ENCODE measurements at places on chromosomes 2 and 18. TPM values are rescaled to one million over a fixed set of nuclear protein-coding genes. Genes with fewer than 3 reads are reported as not detected.

- peak overlapping the region; percentile 96 for H3K4me3 ChIP-seq
- H3K4me1 ChIP-seq = peaks cover 18% of the 10 kb centered on the region
- peaks cover 20% of the 10 kb centered on the region for H3K27me3 ChIP-seq
- DNase-seq = no peak
- no peaks in the 10 kb centered on the region for H3K36me3 ChIP-seq
- peak overlapping the region; percentile 44 for H3K27ac ChIP-seq
These were observed 2.4 kb upstream of the SATB2 start for GRCh38 chr2:199460101-199460671.

DNA sequence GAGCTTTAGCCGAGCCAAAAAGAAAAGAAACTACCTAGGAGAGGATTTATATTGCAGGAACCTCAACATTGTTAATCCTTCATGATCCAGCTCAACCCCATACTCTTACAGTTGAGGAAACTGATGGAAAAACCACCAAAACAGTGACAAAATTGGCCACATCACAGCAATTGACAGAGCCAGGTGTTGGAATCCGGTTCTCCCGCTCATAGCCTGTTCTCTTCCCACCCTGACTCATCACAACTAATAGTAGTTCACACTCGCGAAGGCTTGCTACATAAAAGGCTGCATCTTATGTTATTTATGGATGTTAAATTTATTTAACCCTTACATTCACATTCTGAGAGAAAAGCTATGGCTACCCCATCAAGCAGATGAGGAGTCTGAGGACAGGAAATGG lies 33.7 kb downstream of the SLC9A4 start:
- DNase-seq = no peak
- H3K4me3 ChIP-seq = no peak overlapping the region
- no peak overlapping the region for H3K27ac ChIP-seq
- no peaks in the 10 kb centered on the region for H3K4me1 ChIP-seq
- H3K27me3 ChIP-seq = no peaks in the 10 kb centered on the region
- no peaks in the 10 kb centered on the region for H3K36me3 ChIP-seq

The PLCL1 gene
- 13.6 TPM for total RNA-seq

GRCh38 chr2:158094487-158095092 lies 7.1 kb upstream of the UPP2 start:
- H3K4me1 ChIP-seq = no peaks in the 10 kb centered on the region
- no peak overlapping the region for H3K27ac ChIP-seq
- no peak for DNase-seq
- H3K36me3 ChIP-seq = no peaks in the 10 kb centered on the region

GRCh38 chr2:9231291-9232165 lies 24.9 kb downstream of the ASAP2 start:
- peaks cover 3% of the 10 kb centered on the region for H3K36me3 ChIP-seq
- peak overlapping the region; percentile 61 for H3K4me3 ChIP-seq
- H3K27me3 ChIP-seq = peaks cover 8% of the 10 kb centered on the region

The MGAT5 gene
- 124 TPM for total RNA-seq

The RAB6C gene
- total RNA-seq = 1.4 TPM

DNA sequence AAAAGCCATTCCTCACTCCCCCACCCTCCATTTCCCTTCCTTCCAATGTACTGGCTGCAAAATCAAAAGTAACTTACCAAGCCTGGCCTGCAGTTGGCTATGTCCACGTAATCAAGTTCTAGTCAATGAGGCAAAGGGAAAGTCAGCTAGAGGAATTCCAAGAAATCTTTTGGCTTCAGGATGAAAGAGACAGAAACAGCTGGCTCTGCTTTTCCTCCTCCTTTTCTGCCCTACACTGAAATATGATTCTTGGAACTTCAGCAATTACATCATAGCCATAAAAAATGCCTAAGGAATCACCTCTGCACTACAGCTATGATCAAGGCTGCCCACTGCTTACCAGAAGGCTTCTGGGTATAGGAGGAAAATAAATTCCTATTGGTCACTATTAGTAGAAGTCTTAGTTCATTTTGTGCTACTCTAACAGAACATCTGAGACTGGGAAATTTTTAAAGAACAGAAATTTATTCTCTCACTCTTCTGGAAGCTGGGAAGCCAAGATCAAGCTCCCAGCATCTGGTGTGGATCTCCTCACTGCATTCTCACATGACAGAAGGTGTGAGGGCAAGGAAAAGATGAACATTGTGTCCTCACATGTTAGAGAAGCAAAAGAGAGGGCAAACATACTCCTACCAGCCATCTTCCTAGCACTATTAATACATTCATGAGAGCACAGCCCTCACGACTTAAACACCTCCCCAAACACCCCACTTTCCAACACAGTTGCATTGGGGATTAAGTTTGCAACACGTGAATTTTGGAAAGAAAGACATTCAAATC lies 219.9 kb downstream of the TMX3 start:
- DNase-seq = no peak
- H3K4me3 ChIP-seq = no peak overlapping the region
- no peaks in the 10 kb centered on the region for H3K4me1 ChIP-seq
- no peaks in the 10 kb centered on the region for H3K36me3 ChIP-seq
- no peak overlapping the region for H3K27ac ChIP-seq
- no peaks in the 10 kb centered on the region for H3K27me3 ChIP-seq

The PID1 gene
- not detected for total RNA-seq

The KIF5C gene
- total RNA-seq = 50.6 TPM

DNA sequence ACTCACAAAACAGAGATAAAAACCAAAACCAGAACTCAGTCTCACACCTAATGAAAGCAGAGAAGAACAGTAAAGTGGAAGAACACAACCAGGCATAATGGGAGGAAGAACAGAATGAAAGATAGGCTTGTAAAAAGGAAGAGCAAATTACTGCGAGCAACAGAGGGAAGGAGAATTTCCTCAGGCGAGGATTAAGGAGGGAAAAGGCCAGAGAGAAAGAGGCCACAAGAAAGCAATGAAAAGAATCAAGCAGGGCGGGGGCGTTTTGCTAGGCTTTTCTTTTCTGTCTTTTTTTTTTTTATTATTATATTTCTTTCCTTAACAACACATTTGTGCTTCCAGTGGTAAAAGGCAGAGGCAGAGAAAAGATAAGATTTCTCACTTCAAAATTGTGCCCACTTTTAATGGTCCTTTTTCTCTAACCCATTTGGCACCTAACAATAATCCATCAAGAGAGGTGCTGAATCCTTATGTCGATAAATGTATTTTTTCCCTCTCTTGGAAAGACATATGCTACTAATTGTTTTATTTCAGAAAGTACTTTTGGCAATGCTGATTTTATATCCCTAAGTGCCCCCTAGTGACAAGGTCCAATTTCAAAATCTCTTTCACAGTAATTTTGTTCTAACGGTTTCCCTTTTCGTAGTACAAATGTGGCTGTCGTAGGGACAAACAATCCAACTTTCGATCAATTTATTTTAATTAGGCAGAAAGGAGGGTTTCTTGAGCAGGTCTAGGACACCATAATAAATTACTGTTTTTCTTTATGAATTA lies 138.7 kb upstream of the AQP4 start:
- no peak for DNase-seq
- peak overlapping the region; percentile 26 for H3K27ac ChIP-seq
- no peaks in the 10 kb centered on the region for H3K27me3 ChIP-seq

The STAT4 gene
- 1.1 TPM for total RNA-seq

The NPPC gene
- 11.4 TPM for total RNA-seq
